Fibroblast of skin of abdomen (primary cell): ENCODE measurements at places on chromosomes 12 and 14.
A peak's percentile ranks its signal among the peaks of the same experiment; 100 is the strongest.

- DNase-seq, result no peak
These were observed 36.3 kb upstream of the BBS10 start for GRCh38 chr12:76384560-76384959.

- DNase-seq, result no peak
These were observed 11.6 kb downstream of the TNS2 start for GRCh38 chr12:53061404-53062010.

DNA sequence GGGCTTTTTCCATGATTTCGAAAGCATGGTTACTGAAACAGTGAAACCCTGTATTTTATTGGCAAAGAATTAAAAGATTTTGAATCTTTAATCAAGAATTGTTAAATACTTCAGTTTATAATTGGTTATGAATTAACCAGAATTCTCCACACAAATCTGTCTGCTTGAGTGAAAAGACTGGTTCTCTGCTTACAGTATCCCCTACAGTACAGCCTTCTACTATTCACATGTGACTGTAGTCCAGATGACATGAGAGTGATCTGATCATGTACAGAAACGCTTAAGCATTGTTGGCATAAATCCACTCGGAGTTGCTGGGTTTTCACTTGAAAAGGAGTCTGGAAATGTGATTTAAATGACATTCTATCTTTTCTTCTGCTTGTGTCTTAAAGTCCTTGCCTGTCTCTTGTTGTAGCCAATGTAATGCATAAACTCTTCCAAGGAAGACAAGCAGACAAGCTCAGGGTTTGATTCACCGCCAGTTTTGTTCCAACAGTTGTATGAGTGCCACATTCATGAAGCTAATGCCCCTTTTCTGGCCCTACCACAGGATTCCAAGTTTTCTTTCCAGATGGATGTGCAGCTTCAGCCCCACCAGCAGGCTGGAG, 222.0 kb upstream of the LRIG3 start:
- DNase-seq, result no peak

GRCh38 chr12:25065035-25065434, 116.1 kb upstream of the BCAT1 start:
- no peak for DNase-seq

- DNase-seq, result peak; percentile 44
These were observed 12.4 kb downstream of the ATF7 start for GRCh38 chr12:53613821-53614220.

DNA sequence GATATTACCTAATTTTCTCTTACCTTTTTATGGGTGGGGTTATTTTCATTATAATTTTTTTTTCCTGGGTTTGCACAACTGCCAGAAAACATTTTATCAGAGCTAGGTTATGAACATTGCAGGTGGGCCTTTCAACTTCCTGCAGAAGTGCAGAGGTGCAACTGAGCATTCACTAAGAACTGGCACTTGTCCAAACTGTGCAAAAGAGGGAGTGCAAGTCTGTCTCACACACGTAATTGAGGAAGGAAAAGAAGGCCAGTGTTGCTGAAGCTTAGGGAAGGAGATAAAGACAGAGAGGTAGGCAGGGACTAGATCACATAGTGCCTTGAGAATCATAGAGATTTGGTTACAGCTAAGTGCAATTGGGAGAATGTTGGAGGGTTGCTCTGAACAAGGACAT, 14.1 kb upstream of the AMN1 start:
- no peak for DNase-seq

DNA sequence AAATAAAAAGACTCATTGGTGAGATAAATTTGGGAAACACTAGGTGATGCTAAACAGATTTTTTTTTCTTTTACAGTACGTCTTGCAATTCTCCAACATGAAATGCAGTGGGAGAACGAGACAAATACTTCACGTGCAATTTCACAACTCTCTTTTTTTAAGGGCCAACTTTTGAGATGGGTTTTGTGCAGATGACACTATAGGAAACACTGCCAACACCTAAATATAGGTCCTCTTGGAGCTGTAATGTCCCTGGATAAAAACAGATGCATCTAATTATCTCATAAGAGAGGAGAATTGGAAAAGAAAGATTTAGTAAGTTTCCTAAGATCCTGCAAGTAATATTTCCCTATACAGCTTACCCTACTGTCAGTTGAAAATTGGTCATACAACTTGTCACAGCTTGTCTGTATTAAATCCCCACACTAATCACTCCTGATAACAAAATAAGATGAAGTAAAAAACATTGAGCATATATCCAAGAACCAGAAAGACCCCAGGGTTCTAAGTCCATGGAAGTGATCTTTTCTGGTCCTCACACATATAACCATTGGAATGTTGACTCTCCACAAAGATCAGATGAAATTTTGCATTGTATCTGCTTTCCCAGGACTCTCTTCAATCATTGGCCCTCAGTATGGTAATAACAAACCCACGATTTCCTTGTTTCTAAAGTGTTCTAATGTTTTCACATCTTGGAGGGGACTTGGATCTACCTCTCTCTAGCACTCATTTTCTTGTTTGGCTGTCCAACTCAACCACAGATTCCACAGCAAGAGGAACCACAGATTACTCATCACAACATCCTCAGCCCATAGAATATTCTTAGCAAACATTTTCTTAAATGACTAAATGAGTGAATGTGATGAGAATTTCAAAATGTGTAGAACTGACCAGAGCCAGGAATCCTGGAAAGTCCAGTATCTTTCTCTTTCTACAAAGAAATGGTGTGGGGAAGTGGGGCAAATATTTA, 769.4 kb upstream of the USP15 start:
- peak; percentile 11 for DNase-seq

DNA sequence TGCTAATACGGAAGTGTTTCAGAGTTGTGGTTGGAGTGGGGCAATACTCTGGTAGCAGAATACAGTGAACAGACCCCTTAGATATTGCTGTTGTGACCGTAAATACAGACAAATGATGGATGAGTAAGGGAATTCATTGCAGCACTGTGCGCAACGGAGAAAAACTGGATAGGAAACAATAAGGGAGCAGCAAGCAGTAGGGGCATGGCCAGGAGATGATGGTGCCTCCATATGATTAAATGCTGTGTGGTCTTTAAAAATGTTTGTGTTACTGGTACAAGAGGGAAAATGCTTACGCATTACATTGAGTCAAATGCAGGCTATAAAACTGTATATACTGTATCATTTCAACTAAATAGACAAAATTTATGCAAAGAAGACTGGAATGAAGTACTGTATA, 61.6 kb downstream of the EML1 start:
- DNase-seq, result no peak

GRCh38 chr12:76037130-76038103, 5.8 kb upstream of the PHLDA1 start:
- DNase-seq, result peak; percentile 80

DNA sequence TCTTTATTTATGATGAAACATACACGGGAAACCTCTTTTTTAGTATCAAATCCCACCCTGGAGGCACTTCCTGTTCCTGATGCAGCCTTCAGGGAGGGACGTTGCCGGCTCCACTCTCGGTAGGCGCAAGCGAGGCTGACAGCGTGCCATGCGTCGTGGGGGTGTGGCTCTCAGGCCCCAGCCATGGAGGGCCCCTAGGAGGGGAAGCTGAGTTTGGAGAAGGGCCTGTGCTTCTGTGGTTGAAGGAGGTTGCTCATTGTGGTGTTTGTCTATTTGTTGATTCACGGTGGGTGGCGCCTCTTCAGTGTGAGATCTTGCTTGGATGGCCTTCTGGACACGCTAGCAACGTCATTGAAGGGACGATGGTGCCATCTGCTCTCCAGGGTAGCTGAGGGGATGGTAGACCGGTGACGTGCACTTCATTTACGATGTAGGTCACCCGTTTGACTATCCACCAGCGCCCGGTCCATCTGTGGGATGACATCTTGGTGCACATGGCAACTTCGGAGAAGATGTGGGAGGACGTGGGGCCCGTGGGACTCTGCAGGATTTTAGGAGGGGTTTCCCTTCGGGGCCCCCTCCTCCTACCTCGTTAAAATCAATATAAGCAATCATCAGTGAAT, 126.3 kb upstream of the RTL1 start:
- no peak for DNase-seq

- no peak for DNase-seq
These were observed 73.2 kb upstream of the MDM1 start for GRCh38 chr12:68405343-68405781.

- DNase-seq, result no peak
These were observed 224.1 kb downstream of the BCAT1 start for GRCh38 chr12:24724814-24725213.

GRCh38 chr12:132152411-132152821, 8.2 kb downstream of the NOC4L start:
- DNase-seq, result no peak

DNA sequence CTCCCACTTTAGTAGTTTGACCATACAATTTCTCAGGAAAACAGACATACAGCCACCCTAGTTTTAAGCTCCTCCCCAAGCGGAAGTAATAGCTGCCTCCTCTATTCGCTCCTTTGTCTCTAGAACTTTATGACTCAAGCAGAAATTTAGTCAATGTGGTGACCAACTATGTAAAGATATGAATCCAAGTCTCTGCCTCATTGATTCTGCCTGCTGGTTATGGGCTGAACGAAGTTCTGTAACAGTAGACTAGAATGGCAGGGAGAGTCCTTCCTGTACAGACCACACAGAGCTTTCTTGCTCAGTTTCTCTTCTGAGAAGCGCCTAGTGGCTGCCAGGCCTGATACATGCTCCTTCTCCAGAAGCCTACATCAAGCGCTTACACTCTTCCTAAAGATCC, 19.1 kb downstream of the KICS2 start:
- DNase-seq, result no peak

GRCh38 chr14:90519262-90519920, 122.6 kb downstream of the CALM1 start:
- no peak for DNase-seq

DNA sequence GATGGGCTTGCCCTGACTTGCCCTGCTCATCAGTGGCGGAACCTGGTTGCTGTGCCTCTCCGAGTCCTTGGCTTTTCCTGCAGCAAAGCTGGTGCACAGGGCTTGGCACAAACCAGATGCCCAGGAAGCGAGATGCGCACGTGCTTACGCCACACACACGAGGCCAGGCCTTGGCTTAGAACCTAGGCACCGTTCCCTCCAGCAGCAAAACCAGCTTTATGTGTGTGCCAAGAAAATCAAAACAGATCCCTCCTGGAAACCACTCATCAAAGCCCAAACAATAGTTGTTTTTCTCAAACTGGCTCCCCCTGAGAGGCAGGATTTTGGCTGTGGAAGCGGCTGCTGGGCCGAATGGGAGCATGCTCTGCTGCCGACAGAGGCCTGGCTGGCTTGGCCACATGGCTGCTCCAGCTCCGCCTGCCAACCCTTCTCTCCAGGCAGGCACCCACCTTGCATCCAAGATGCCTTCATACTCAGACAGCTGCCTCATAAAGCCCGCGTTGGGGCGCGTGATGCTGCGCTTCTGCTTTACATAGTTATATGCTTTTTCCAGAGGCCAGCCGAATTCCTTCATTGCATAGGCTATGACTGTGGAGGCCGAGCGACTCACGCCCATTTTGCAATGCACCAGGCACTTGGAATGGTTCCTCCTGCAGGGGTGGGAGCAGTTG, 58.7 kb downstream of the SSH1 start:
- peak; percentile 85 for DNase-seq

DNA sequence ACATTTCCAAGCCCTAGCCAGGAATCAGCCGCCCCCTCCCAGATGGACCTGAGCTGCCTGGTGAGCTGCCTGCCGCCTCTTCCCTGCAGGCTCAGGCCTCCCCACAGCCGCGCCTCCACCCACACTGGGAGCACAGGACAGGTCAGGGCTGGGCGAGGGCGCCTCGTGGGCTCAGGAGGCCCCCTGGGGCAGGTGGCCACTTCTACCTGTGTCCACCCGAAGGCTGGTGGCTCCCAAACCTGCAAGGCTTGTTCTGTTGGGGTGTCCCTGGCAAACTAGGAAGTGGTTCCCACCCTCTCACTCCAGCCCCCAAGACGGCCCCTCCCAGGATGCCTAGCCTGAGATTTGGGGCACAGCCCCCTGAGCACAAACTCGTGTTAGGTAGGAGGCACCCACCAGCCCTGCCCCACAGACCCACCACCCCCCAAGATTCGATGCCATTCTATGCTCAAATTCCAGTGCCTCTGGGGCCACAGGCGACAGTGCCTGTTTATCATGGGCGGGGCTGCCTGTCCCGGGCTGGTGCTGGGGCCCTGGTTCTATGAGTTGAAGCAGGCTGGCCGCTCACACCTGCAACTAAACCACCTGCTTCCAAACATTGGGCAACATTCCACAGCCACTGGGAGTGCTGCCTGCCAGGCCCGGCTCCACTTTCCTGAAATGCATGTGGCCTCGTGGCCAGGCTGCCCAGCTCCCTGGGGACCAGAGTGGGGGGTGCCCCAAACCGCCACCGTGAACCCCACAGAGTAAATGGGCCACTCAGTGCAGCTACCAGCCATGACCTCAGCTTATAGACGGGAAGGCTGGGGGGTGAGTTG, 6.8 kb downstream of the MMP17 start:
- no peak for DNase-seq

GRCh38 chr14:92914087-92914656, 8.8 kb upstream of the CHGA start:
- DNase-seq, result peak; percentile 9

DNA sequence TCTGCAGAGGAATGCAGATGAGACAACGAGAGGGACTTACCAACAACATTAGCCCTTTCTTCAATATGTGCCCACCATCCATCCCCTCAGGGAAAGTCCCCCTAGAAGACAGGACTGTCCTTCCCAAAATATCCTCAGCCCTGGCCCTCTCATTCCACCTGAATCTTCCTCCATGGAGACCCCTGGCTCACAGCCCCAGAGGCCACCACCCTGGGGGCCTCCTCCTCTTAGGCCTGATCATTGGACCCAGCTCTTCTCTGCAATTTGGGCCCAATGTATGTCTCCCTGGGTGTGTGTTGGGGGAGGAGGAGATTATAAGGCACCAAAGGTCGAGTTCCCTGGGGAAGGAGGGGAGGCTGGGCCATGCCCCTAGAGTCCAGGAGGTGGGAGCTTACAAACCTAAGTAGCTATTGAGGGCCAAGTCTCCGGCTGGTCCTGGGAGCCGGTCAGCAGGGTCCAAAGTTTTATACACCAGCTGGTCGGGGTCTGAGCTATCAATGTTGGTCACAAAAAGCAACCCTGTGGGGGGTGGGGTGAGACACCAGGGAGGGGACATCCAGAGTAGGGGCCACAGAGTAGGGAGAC, 8.1 kb downstream of the ITGA7 start:
- no peak for DNase-seq

DNA sequence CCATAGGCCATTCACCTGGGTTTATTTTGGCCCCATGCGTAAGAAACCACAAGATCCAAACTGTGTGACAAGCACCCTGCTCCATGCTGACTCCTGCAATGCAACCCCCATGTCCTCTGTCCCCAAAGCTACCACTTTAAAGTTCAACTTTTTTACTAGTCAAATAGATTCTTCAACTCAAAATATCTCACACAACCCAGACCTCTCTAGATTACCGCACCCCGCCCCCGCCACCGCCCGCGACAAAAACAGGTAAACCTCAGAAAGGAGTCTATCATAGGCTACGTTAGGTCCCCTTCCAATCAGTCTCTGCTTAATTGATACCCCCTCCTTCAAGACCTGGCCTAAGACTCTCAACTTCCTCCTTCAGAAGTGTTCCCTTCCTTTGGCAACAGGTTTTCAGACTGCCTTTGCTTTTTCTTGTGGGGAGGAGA, 2.2 kb downstream of the ZFP36L1 start:
- DNase-seq, result no peak
